ENCODE measurements at places on chromosomes 11 and 22.
A peak's percentile ranks its signal among the peaks of the same experiment; 100 is the strongest.

DNA sequence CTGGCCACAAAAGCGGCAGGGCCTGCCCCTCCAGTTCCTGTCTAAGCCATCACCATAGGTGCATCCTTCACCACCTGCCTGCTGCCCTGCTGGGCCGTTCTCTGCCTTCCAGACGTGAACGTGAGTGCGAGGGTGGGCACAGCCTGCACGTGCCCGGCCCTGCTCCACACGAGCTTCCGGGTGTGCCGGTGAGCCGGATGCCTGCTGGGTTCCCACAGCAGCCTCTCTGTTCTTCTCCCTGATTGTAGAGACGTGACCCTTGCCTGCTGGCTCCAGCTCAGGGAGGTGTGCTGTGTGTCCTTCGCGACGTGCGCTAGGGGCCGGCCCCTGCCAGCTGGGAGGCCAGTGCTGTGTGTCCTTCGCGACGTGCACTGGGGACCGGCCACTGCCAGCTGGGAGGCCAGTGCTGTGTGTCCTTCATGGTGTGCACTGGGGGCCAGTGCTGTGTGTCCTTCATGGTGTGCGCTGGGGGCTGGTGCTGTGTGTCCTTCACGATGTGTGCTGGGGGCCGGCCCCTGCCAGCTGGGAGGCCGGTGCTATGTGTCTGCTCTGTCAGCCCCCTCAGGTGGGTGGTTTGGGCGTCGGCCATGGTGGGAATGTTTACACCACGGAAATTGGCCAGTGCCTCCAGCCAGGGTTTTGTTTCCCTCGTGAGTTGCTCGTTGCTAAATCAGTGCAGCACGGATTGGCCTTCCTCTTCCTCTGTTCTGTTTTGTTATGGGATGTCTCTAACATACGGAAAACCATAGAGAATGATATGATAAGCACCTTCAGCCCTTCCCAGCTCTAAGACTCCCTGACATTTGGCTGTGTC, 35.4 kb upstream of the BRSK2 start:
- no peak for DNase-seq

DNA sequence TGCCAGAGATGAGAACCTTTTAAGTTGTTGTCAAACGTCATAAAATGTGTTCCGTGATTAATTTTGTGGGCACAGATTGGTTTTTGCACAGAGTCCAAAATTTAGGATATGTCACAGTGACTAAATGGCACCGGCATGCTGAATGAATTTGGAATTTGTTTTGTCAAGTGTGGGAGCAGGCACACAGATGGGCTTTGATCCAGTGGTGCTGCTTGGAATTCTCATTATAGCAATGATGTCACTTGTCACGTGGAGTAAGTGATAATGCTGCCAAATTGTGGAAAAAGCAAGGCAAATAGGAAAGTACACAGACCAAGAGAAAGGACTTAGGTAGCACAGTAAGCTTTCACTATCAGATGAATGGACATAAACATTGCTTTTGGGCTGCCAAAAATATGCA, 8.0 kb upstream of the LIN7C start:
- DNase-seq: no peak

DNA sequence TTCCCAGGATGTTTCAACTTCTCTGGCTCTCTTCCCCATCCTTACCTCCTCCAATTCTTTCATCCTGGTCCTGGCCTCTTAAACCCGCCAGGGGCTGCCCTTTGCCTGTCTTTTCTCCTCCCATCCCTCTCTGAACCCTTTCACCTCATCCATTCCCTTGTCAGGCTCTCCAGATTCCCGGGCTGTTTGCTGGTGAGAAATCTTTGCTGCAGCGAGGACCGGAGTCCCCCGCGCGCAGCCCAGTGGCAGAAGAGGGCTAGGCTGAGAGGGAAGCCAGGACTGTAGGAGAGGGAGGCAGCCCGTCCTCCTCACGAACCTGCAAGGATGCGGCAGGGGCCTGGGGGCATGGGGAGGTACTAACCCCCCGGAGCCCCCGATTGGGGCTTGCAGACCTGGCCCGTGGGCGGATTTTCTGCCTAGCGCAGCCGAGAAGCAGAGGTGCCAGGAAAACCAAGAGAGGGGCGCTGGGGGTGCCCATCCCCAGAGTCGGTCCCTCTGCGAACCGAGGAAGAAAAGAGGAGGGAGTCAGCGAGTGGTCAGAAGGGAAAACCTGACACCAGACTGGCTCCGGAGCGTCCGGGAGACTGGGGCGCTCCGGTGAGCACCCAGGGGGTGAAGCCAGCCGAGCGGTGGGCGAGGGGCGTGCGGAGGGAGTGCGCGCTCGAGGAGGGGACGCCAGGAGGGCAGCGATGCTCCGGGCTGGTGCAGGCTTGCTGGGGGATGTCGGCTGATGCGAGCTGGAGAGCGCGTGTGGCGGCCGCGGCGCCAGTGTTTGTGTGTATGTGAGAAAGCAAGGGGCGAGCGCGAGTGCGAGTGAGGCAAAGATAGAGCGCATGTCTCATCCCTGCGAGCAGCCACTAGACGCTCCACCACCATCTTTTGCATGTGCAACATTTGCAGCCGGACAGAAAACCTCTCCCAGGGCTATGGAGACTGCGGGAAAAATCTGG, at the start of gene GRIA4:
Gene GRIA4 (plus strand): TSS at position 242 of the 950 bp plus-strand sequence. CDS start 925 bp downstream, outside the sequence.
- DNase-seq: no peak

DNA sequence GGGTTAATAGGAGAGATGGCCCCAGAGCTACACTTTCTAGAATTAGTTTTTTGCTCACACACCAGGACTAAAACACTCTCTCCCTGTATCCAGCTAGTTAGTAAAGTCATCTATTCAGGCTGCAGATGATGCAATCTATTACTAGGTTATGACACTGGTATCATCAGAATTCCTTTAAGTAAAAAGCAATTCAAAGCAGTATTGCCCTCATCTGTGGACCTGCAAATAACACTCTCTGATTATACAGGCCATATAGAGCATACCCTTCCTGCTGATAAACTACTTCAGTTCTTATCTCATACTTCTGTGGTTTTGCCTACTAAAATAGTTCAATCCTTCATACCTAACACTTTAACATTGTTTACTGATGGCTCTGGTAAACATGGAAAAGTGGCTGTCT, 13.5 kb upstream of the MTMR2 start:
- DNase-seq: no peak

DNA sequence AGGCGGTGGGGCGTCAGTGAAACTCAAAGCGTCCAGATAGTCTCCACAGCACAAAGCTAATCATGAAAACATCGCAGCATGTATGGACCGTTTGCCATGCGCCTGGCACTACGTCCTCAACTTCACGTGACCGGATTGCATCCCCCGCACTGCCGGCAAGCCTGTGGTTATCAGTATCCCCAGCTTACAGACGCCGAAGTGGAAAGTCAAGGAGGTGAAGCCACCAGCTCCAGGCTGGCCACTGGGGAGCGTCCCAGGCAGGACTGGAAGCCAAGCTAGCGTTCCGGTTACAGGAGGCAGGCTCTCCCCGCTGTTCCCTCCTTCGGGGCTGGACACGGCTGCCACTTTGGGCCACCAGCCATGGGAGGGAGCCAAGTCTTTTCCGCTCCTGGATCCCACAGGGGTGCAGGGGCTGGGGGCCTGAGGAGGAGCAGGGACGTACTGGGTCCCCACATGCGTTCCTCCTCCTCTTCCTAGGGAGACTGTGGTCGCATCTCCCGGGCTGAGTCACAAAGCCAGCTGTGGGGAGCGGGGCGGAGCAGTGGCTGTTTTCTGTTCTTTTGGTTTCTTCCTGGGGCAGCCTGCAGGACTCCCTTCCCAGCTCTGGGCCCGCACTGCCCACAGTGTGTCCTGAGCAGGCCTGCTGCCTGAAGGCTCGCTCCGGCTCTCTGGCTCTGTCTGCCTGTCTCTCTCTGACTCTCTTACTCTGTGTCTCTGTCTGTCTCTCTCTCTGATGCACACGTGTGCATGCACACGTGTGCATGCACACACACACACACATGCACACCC, 4.3 kb upstream of the OSBPL5 start:
- no peak for DNase-seq

- DNase-seq: peak; percentile 66
Measured at GRCh38 chr22:28909375-28909774, 26.0 kb downstream of the ZNRF3 start.

- peak; percentile 45 for DNase-seq
Measured at GRCh38 chr11:121467965-121468364, 15.2 kb upstream of the SORL1-AS1 start.

GRCh38 chr11:70164705-70165104, 38.4 kb upstream of the FADD start:
- DNase-seq: no peak

All from activated CD4-positive, alpha-beta T cell treated with anti-CD3 and anti-CD28 coated beads, Interleukin-2, amount 50 U/mL, for 24 hours (primary cell).